ENCODE measurements at places on chromosomes 1 and 21.
A peak's percentile ranks its signal among the peaks of the same experiment; 100 is the strongest.

DNA sequence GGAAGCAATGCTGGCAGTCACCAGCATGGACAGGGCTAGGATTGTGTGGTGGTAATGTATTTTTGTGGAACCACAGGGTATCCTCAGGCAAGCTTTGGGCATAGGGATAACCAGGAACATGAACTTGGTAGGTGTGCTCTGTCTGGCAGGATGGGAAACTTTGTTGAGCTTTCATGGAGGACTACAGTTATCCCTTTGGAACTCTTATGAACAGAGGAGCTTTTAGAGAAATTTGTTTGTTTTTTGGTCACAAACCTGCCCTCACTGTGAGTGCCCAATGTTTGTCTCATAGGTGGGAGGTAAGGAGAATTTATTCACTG lies 54.4 kb downstream of the MACF1 start:
- DNase-seq, result no peak

GRCh38 chr1:14238472-14239307 lies 359.8 kb upstream of the KAZN start:
- DNase-seq, result no peak

DNA sequence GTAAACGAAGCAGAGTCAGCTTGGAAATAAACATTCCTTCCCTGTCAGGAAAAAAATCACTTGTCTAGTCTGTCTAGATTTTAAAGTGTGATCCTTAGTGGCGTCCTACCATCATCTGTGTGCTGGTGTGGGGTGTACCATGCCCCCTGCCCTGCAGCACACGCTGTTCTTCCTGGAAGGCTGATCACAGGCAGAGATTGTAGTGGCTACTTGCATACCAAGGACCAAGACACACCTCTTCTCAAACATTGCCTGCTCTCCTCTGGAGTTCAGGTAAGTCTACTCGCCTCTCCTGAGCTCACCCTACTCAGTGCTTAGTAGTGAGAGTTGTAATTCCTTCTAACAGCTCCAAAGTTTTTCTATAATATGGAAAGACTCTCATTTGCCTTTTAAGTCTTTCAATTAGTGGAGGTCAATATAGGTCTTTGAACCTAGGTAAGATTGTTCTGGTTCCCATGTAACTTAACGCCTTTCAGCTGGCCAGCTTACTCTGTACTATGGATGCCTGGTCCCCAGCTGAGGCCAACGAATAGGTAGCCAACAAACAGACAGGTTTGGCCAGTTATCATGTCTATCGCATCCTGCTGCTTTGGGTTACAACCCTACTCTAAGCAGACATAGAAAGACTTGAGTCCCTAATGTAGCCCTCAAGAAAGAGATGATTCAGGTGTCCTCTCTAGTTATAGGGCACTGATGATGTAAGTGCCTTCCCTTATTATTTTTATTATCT lies 55.4 kb downstream of the XCL1 start:
- no peak for DNase-seq

DNA sequence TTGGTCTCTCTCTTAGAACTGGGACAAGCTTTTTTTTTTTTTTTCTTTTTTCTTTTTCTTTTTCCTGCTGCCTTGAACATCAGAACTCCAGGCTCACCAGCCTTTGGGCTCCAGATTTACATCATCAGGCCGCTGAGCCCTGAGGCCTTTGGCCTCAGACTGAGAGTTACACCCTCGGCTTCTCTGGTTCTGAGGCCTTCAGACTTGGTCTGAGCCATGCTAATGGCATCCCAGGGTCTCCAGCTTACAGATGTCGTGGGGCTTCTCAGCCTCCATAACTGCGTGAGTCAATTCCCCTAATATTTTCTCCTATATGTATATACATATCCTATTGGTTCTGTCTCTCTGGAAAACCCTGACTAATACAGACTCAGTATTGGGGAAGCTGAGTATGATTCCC lies 36.5 kb upstream of the RC3H1 start:
- peak; percentile 38 for DNase-seq

- no peak for DNase-seq
These were observed 51.1 kb downstream of the LRRC8D start for GRCh38 chr1:89871768-89872473.

GRCh38 chr1:111864862-111865261 lies 109.2 kb downstream of the DDX20 start:
- no peak for DNase-seq

GRCh38 chr1:29914936-29915335 lies 678.6 kb downstream of the PTPRU start:
- no peak for DNase-seq

DNA sequence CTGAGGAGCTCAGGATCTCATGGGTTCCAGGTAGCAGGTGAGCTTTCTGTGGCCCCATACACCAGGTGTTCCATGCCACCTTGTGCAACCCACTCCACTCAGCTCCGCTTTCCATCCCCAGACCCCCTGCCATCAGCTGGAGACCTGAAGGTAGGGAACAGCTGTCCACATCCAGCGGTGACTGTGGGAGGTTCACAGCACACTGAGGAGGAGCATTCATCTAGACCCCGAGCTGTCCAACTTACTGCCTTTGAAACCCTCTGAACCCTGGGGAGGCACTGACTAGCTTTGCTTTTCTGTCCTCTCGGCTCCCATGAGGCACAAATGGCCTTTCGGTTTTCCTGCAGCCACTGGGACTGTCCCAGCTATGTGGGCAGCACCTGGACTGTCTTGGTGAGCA lies 27.9 kb upstream of the ABCG1 start:
- DNase-seq, result no peak

GRCh38 chr1:32741413-32742198 lies 39.0 kb upstream of the SYNC start:
- DNase-seq, result peak; percentile 32

GRCh38 chr1:221612047-221612777 lies 129.7 kb downstream of the DUSP10 start:
- peak; percentile 91 for DNase-seq

GRCh38 chr1:44672254-44672955 lies 1.9 kb downstream of the TMEM53 start:
- peak; percentile 95 for DNase-seq

DNA sequence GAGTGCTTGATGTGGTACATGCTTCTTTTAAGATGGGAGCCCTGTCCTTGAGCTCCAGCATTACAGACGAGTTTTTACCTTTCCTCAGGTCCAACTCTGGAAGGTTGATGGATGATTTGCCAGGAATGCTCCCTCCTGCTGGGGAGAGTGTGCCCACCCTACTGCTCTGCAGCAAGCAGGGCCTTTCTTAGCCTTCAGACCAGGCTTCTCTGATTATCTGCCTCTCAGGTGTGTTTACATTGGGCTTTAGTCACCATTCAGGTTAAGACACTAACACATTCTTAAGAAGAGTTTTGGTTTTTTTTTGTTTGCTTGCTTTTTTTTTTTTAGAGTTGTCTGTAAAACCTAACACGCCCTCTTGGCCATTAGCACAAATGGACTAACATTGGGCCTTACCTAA lies 301.8 kb downstream of the KCNT2 start:
- DNase-seq, result peak; percentile 71

DNA sequence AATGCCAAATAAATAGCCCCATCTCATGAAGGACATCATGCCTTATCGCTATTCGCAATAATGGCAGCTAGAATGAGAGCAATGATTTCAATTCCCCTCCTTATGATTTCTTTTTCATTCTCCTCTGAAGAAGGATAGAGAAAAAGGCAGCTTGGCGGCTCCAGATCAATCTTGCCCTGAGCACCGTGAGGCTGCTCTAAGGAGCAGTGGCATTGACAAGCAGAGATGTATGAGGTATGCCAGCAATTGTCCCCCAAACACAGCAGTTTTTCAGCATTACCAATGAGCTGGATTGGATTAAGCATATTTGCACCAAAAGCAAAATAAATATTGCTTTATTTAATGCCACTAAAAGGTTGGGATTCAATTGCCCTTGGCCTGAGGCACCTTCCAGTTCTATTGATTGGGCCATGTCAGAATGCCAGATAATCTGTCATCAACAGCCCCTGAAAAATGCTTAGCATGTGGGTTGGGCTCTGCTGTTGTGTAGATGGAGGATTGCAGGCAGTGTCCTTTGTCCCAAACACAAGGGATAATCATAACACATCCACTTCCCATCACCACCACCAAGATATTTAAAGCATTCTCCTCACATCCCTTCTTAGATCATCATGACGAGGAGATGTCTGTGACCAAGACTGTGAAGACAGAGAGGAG lies 135.7 kb downstream of the BEND5 start:
- no peak for DNase-seq

DNA sequence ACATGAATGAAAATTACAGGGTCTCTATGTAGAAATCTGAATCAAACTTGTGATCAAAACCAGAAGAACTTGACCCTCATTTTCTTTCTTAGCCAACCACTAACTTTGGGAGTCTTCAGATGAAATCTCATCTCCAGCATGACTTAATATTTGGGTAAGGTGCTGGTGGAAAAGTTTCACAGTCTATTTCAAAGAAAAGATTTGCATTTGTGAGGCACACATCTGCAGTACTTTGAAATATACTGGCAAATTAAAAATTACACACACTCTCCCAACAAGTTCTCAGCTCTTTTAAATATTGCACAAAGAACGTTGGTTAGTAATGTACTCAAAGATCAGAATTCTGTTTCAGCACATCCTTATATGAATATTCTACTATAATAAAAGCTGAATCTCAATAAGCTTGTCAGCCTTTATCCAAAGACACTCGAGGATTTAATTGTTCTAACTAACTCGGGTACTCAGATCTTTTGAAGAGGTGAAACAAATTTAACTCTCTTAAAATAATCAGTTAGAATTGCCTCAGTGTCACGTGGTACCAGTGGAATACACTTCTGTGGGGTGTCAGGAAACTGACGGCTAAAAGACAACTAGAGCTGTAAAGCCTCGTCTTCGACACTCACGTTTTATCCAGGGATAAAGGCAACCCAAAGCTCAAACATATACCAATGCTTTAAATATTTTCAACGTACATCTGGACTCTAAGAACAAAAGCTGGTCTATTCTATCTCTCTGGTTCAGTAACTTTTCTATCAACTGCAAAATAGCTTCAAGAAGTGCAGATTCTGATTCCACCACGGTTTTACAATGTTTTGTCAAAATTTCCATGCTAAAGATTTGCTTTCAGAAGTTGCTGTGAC lies 19.0 kb downstream of the SAMSN1 start:
- DNase-seq, result no peak

- DNase-seq, result no peak
These were observed 19.7 kb downstream of the EXOC8 start for GRCh38 chr1:231318015-231318355.

DNA sequence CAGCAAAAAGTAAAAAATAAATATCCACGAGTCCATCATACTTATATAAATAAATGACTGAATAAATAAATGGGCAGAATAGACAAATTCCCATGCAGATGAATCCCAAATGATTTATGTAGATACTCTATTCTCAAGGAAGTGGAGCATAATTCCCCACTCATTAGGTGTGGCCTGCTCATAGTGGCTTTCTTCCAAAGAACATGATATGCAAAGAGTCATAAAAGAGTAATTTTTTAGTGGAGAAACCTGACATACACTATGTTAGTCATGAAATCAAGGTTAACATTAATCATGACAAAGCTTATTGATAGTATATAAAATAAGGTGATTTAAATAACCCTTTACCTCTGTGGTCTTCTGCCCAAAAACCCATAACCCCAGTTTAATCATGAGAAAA lies 298.9 kb downstream of the DPYD start:
- DNase-seq, result no peak

- DNase-seq, result no peak
These were observed 240.4 kb downstream of the HMCN1 start for GRCh38 chr1:185974367-185975170.

DNA sequence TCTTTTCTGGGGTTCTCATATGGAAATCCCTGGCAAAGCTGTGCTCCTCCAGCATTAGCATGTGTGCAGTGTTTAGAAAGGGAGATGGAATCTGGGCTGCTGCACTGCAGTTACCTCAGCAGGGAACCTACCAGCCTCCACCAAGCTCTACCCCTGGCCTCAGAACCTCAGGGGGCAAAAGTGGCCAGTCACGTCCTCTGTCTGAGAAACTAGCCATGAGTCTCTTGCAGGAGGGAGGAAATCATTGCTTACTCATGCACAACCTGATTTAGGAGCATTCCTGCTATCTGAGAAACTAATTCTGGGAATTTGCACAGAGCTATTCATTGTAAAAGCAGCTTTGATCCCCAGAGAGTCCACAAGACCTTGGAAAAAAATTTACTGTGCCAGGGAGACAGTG lies 80.6 kb upstream of the IPO9 start:
- DNase-seq, result peak; percentile 48

DNA sequence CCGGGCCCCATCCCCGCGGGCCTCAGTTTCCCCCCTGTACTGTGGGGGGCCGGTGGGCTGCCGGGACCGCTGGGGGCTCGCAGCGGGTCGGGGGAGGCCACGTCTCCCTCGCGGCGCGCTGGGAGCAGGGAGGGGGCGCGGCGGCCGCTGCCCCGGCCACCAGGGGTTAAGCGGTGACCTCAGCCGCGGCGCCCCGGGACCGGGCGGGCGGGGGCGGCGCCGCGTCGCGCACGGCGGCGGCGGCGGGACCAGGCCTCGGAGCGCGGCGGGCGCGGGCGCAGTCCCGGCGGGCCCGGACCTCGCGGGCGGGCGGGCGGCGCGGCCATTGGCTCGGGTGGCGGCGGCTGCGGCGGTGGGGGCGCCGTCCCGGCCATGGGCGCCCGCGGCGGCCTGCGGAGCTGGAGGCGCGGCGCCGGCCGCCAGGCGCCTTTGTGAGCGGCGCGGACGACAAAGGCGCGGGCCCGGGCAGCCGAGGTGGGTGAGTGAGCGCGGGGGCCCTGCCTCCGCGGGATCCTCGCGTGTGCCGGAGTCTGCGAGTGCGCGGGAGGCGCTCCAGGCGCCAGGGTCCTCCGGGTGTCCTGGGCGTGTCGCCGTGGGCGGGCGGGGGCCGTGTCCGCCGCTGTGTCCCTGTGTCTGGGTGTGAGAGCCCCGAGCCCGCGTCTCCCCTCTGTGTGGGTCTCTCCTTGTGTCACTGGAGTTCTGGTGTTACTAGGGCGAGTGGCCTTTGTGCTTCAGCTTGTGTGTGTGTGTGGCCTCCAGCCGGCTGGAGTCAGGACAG lies at the start of gene ARHGEF10L:
ARHGEF10L (plus strand) TSS at position 222 of the 778 bp plus-strand sequence. CDS start 40,898 bp downstream, outside the sequence.
- DNase-seq, result no peak

DNA sequence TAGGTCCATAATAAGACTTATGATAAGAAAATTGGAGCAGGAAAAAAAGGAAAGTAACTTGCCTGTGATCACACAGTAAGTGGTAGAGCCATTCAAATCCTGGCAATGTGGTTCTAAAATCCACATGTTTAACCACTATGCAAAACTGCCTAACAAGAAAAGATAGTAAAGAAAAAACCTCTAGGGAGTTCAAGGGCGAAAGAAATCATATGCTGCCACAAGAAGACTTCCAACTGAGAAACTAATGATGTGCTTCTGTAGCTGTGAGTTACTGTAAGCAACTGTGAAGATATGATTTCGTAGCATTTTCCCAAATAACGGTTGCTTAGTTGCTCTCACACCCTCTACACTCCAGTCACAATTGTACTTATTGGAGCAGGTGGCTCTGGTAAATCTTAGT lies 20.9 kb upstream of the LYPLAL1 start:
- DNase-seq, result no peak

- DNase-seq, result no peak
These were observed 19.3 kb downstream of the TRMT13 start for GRCh38 chr1:100152271-100152670.

DNA sequence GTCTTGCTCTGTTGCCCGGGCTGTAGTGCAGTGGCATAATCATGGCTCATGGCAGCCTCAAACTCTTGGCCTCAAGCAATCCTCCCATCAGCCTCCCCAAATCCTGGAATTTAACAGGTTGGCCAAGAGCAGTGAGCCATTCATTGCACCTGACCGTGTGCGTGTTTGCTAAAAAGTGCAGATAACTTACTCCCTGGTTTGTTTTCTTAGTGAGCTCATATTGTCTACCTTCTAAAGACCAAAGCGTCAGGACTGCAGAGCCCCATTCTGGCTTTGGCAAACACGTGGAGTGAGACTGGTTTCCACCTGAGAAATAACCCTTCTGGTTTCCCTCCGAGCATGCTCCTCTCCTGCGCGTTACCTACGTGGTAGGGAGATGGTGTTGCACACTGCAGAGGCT lies 32.2 kb upstream of the CA6 start:
- no peak for DNase-seq

Data from ELF-1 (cell line).